ENCODE measurements at places on chromosomes 5 and 9. TPM values are rescaled to one million over a fixed set of nuclear protein-coding genes. Genes with fewer than 3 reads are reported as not detected.

DNA sequence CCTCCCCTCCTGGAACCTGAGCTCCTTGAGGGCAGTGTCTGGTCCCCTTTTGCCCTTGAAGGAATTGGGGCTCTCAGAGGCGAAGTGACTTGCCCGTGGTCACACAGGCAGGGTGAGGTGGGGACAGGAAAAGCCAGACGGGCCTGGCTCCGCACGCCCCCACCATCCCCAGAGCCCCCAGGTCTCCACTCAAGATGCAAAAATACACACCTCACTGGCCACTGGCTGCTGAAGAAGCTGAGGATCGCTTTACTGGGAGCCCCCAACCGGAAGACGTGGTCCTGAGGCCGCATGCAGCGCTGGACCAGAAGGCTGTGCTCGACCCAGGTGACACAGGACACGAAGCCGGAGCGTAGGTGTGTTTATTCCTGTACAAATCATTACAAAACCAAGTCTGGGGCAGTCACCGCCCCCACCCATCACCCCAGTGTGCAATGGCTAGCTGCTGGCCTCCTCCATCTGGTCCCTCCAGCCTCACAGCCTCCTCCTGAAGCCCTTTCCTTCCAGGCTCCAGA lies 7.6 kb upstream of the AK1 start:
- peaks cover 4% of the 10 kb centered on the region for H3K36me3 ChIP-seq
- H3K27ac ChIP-seq, result peak overlapping the region; percentile 28
- no peak overlapping the region for H3K4me3 ChIP-seq
- H3K27me3 ChIP-seq, result peaks cover 5% of the 10 kb centered on the region
- no peak for DNase-seq

GRCh38 chr9:91119679-91120078 lies 242.0 kb downstream of the AUH start:
- peaks cover 15% of the 10 kb centered on the region for H3K4me1 ChIP-seq
- no peak overlapping the region for H3K4me3 ChIP-seq
- no peak for DNase-seq
- peaks cover 12% of the 10 kb centered on the region for H3K36me3 ChIP-seq
- H3K27me3 ChIP-seq, result no peaks in the 10 kb centered on the region
- no peak overlapping the region for H3K27ac ChIP-seq

- peaks cover 19% of the 10 kb centered on the region for H3K27me3 ChIP-seq
- peaks cover 46% of the 10 kb centered on the region for H3K4me1 ChIP-seq
- H3K27ac ChIP-seq, result peak overlapping the region; percentile 68
- DNase-seq, result no peak
These were observed 16.4 kb downstream of the ISL1 start for GRCh38 chr5:51399643-51400006.

DNA sequence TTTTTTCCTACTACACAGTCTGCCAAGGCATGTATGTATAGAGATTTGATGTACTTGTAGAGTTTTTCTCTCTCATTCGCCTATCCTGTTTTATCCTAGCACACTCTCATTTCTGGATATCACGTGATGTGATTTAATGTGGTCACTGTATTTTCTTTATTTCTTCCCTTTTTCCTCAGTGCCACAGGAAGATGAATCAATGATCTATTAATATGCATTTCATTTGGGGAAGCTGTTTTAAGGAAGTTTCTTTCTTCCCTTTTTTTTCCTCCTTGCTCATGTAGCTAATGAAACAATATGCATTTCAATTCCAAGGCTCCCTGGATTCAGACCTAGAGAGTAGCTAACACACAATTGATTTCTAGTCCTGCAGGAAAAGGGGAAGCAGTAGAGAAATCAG lies 506.3 kb upstream of the WWC1 start:
- peaks cover 11% of the 10 kb centered on the region for H3K4me1 ChIP-seq
- H3K36me3 ChIP-seq, result no peaks in the 10 kb centered on the region
- H3K27ac ChIP-seq, result no peak overlapping the region
- no peak overlapping the region for H3K4me3 ChIP-seq
- H3K27me3 ChIP-seq, result peaks cover 4% of the 10 kb centered on the region

GRCh38 chr9:76425677-76426453 lies 31.6 kb upstream of the RFK start:
- H3K27me3 ChIP-seq, result no peaks in the 10 kb centered on the region
- no peaks in the 10 kb centered on the region for H3K4me1 ChIP-seq
- no peaks in the 10 kb centered on the region for H3K36me3 ChIP-seq
- no peak overlapping the region for H3K4me3 ChIP-seq
- DNase-seq, result no peak

DNA sequence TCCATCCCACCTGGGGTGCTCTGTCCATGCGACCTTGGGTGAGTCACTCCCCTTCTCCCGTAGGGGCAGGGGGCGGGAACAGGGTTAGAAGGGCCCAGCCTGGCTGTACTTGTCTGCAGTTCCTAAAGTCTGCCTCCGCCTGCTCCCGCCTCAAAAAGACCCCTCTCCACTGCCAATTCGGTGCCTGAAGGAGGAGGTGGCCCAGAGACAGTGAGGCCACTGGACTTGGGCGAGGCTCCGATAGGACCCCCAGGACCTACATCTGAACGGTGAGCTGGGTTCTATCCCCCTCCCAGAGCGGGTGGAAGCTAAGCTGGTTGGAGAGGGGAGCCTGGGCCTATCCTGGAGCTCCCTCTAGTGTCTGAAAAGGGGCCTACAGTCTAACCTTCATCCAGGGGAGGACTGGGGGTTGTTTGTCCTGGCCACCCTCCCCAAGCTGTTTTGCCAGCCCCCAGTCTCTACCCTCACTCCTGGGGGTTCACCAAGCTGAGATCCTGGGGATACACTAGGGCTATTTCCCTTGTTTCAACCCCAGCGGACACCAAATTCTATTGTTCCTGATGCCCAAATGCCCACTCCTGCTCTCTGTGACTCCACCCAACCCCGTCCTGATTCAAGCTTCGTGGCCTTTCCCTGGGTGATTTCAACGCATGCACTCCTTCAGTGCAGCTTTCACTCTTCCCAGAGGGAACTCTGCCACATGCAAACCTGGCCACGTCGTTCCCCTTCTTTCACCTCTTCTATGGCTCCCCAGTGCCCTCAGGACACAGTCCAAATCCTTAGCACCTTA lies 6.1 kb upstream of the CRB2 start:
- peaks cover 4% of the 10 kb centered on the region for H3K4me1 ChIP-seq
- H3K36me3 ChIP-seq, result no peaks in the 10 kb centered on the region
- no peak overlapping the region for H3K27ac ChIP-seq
- peaks cover 10% of the 10 kb centered on the region for H3K27me3 ChIP-seq
- H3K4me3 ChIP-seq, result no peak overlapping the region

DNA sequence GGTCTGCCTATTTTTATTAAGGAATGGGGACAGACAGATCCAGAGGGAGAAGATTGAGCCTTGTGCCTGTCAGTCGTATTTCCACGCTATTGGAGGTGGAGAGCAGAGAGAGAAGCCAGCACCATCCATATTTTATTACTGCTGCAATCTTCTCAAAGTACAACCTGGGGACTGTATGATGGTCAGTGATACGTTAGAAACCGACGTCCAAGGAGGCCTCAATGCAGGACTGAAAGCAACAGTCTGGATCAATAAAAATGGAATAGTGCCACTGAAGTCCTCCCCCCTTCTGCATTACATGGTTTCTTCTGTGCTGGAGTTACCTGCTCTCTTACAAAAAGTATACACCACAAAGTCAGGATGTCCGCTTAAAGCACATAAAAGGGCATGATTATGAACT lies 21.9 kb upstream of the DTWD2 start:
- H3K4me1 ChIP-seq, result no peaks in the 10 kb centered on the region
- no peak overlapping the region for H3K27ac ChIP-seq
- DNase-seq, result no peak
- no peak overlapping the region for H3K4me3 ChIP-seq
- H3K36me3 ChIP-seq, result no peaks in the 10 kb centered on the region
- no peaks in the 10 kb centered on the region for H3K27me3 ChIP-seq

- no peak overlapping the region for H3K4me3 ChIP-seq
- H3K27me3 ChIP-seq, result no peaks in the 10 kb centered on the region
- H3K4me1 ChIP-seq, result no peaks in the 10 kb centered on the region
- no peak overlapping the region for H3K27ac ChIP-seq
These were observed 17.5 kb downstream of the DAP start for GRCh38 chr5:10743526-10743925.

EIF4E1B gene
- total RNA-seq, result not detected

CEP72 gene
- 43.9 TPM for total RNA-seq

SLC34A1 gene
- not detected for total RNA-seq

CDK5RAP2 gene
- total RNA-seq, result 53.2 TPM

ZFP2 gene
- 2.2 TPM for total RNA-seq
